Naive thymus-derived CD4-positive, alpha-beta T cell (primary cell): ENCODE measurements at places on chromosomes 3 and 15. TPM values are rescaled to one million over a fixed set of nuclear protein-coding genes. Genes with fewer than 3 reads are reported as not detected.

- peaks cover 19% of the 10 kb centered on the region for H3K4me1 ChIP-seq
- H3K27me3 ChIP-seq = no peaks in the 10 kb centered on the region
- H3K4me3 ChIP-seq = peak within 1 kb of the TSS; percentile 87
- peak; percentile 94 for DNase-seq
Observed at GRCh38 chr15:41972253-41973242, at the start of gene EHD4. TSS of gene EHD4 (minus strand) at chr15:41972557. CDS start at chr15:41972494, 63 bp downstream.

GRCh38 chr3:190853464-190853863 lies 9.0 kb downstream of the GMNC start:
- no peak for DNase-seq
- H3K4me1 ChIP-seq = no peaks in the 10 kb centered on the region
- H3K27ac ChIP-seq = no peak overlapping the region
- H3K36me3 ChIP-seq = no peaks in the 10 kb centered on the region

The TOMM70 gene
- total RNA-seq = 43.7 and 45.1 TPM in 2 replicates

DNA sequence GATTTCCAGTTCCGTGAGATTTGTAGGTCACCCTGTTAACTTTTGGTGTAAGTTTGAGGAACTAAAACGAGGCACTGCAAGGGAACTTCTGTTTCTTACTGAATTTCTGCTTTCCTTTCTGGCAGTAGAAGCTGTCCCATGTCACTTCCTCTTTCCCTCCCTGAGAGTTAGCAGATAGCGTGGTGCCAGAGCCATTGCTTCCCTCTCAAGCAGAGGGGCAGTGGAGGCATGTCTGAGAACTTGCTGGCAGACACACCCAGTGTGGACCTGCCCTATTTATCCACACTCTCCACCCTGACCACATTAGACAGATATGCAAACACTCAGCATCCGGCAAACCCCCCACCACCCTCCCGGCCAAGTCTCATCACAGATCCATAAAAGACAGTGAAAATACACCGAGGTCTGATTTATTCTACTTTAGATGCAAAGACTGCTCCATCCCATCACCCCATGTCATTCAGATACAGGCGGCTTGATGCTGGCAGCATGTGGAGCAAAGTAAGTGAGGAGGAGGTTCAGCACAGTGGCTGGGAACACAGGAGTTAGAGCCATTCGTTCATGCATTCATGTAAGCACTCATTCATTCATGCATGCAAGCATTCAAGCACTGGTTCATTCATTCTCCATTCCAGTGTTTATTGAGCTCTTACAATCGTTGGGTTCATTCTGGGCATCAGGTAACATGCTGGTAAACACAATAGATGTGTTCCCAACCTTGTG lies 324.7 kb downstream of the SHQ1 start:
- H3K27me3 ChIP-seq = no peaks in the 10 kb centered on the region
- H3K36me3 ChIP-seq = no peaks in the 10 kb centered on the region
- peak; percentile 6 for DNase-seq

The CCDC80 gene
- not detected for total RNA-seq

DNA sequence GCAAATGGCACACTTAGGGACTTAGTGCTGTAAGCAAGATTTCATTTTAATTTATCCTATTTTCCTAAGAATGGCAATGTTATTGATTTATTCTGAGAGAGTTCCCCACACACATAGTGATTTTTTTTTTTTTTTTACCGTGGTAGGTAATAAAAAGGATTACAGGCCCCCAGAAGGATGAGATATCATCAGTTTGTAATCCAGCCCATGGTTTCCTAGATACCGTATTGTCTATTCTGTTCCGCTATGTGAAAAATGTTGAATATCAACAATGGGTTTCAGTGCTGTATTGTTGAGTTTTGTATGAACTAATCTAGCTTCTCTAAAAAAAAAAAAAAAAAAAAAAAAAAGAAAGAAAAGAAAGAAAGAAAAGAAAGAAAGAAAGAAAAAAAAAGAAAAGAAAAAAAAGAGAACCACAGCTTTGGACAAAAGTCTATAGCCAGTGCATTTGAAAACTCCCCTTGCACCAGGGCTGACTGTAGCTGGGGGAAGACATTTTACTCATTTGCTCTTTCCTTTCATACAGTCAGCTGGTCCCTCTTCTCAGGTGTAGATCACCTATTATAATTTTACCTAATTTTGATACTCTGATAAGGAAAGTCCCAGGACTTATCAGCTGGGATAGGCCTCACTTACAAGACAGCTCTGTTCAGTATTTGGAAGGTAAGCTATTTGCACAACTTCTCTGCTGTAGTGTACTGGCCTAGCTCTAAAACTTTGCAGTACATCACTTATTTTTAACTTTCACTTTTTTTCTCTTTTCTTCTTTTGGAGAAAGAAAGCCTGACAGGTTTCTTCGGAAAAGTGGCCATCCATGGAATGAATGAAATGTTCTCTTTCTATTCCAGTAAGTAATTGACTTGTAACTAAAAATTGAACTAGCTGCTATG lies 101.4 kb upstream of the SOX2 start:
- no peak for DNase-seq
- no peaks in the 10 kb centered on the region for H3K4me1 ChIP-seq
- H3K27me3 ChIP-seq = no peaks in the 10 kb centered on the region
- no peaks in the 10 kb centered on the region for H3K36me3 ChIP-seq
- H3K4me3 ChIP-seq = no peak overlapping the region
- H3K27ac ChIP-seq = no peak overlapping the region

DNA sequence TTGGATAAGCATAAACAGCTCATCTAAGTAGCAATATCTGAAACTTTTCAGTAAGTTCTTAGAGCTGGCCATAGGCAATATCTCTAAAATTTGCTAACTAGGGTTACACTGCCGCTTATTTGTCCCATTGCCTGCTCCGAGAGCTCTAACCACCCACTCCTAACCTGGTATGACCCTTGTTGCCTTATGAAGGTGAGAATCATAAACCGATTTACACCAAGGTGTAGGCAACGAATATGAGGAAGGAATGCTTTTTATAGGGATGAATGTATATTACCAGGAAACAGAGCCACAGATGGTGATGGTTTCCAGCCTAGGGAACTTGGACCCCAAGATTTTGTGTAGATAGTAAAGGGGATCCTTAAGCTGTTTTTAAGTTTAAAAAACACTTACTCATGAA lies 440.9 kb downstream of the PDCD6IP start:
- H3K4me3 ChIP-seq = no peak overlapping the region
- no peaks in the 10 kb centered on the region for H3K4me1 ChIP-seq
- H3K27ac ChIP-seq = no peak overlapping the region
- H3K27me3 ChIP-seq = no peaks in the 10 kb centered on the region

The XCR1 gene
- not detected for total RNA-seq

The PAQR5 gene
- not detected in 2 replicates for total RNA-seq

- H3K27me3 ChIP-seq = no peaks in the 10 kb centered on the region
- no peak for DNase-seq
- H3K36me3 ChIP-seq = no peaks in the 10 kb centered on the region
- no peak overlapping the region for H3K27ac ChIP-seq
- no peak overlapping the region for H3K4me3 ChIP-seq
- H3K4me1 ChIP-seq = no peaks in the 10 kb centered on the region
Observed at GRCh38 chr3:42873221-42873982, 2.3 kb downstream of the CYP8B1 start.

- no peaks in the 10 kb centered on the region for H3K27me3 ChIP-seq
- peaks cover 11% of the 10 kb centered on the region for H3K4me1 ChIP-seq
- peak overlapping the region; percentile 22 for H3K27ac ChIP-seq
- peak; percentile 23 for DNase-seq
- H3K36me3 ChIP-seq = no peaks in the 10 kb centered on the region
Observed at GRCh38 chr3:195900436-195901355, 7.7 kb downstream of the TNK2 start.

DNA sequence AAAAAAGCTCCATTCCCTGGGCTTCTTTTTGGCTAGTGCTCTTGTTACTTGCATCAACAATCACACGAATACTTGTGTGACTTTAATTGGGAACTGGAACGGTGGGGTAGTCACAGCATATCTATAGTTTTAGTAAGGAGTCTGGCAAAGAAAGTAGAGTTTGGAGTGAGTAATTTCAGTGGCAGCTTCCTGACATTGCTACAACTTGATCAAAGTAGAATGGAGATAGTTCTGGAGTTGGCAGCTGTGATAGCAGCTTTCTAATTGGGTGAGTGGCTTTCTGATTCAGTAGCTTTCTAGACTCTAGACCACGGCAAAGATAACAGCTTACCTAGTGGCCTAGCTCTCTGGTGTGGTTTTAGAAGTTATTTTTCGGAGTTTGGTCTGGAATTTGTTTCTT lies 475.0 kb downstream of the TUSC7 start:
- H3K4me3 ChIP-seq = no peak overlapping the region
- no peaks in the 10 kb centered on the region for H3K27me3 ChIP-seq
- DNase-seq = no peak
- no peaks in the 10 kb centered on the region for H3K4me1 ChIP-seq
- no peak overlapping the region for H3K27ac ChIP-seq

The SV2B gene
- total RNA-seq = 0.08 TPM

- H3K4me3 ChIP-seq = no peak overlapping the region
- peaks cover 42% of the 10 kb centered on the region for H3K36me3 ChIP-seq
Observed at GRCh38 chr3:71051893-71052687, 531.4 kb downstream of the FOXP1 start.

The CFAP100 gene
- total RNA-seq = not detected

The UQCRC1 gene
- total RNA-seq = 89.0 TPM

DNA sequence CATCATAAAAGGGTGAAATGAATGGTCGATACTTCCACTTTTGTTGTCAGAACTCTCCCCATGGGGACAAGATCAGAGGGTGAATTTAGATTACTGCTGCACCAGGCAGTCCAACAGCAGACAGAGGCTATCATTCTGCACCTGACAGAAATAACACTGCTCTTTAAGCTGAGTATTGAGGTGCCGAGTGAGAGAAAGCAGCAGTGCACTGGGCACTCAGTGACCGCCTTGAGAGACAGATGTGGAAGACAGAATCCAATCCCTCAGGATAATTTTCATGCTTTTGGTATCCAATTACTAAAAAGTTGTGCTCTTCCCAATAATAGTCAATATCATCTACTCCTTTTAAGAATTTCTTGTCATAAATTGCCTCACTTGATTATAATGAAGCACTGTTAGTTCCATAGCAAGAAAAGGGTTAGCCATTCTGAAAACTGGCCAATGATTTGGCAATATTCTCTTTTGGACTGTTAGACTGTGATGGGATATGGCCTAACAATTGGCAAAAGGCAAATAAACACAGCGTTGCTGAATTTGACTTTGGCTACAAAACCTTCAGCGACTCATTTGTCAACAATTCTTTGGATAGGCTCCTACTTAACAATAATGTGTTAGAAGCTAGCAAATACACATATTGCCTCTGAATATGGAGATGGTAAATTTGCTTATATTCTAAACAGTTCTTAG lies 5.5 kb downstream of the FGF7 start:
- no peak overlapping the region for H3K27ac ChIP-seq
- no peaks in the 10 kb centered on the region for H3K4me1 ChIP-seq
- H3K36me3 ChIP-seq = no peaks in the 10 kb centered on the region
- H3K4me3 ChIP-seq = no peak overlapping the region

DNA sequence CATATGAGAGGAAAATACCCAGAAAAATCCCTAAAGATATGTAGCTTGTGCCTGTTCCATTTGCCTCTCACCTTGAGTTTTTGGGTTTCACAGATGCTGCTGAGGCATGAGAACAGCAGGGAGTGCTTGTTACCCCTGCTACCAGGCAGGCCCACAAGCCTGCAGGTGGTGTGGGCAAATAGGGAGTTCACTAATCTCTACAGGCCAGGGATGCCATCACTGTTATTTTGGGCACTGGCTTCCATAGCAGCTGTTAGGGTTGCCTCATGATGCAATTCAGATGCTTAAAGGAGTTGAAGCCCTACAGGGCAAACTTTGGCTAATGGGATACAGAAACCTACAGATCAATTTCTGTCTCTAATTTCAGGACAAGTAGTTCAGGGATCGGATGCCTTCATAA lies 873.5 kb downstream of the OTOL1 start:
- H3K4me3 ChIP-seq = no peak overlapping the region
- H3K27me3 ChIP-seq = no peaks in the 10 kb centered on the region
- no peak for DNase-seq
- no peaks in the 10 kb centered on the region for H3K36me3 ChIP-seq
- no peaks in the 10 kb centered on the region for H3K4me1 ChIP-seq

The ATG3 gene
- total RNA-seq = 57.8 and 61.3 TPM in 2 replicates

DNA sequence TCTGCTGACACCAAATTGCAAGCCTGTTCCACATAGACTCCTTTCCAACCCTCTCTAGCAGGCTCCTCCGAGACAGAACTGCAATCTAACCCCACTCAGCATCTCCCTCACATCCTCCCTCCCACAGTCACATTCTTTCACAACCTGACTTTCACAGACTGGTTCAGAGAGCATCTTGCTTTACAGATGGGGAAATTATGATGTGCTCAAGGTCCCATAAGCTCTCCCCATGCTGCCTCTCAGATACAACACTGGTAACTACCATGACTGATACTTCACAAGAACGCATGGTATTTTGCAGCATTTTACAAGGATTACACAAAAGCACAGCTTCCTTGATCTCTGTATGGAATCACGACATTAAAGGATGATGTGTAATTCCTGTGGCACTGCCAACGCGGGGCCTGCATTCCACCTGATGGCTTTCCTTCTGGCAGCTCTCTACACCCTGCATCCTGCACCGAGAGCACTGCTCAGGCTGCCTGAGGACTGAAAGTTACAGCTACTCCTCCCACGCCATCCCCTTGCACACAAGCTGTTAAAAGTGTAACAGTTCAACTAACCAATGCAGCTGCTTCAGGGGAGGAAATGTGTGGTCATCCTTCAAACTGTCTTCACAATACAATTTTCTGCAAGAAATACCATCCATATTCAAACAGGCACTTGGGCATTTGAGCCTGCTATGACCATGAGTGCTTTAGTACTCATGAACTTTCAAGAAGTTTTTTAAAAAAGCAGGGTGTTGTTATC lies 27.6 kb downstream of the TBC1D2B start:
- peak overlapping the region; percentile 70 for H3K27ac ChIP-seq
- peaks cover 8% of the 10 kb centered on the region for H3K36me3 ChIP-seq

DNA sequence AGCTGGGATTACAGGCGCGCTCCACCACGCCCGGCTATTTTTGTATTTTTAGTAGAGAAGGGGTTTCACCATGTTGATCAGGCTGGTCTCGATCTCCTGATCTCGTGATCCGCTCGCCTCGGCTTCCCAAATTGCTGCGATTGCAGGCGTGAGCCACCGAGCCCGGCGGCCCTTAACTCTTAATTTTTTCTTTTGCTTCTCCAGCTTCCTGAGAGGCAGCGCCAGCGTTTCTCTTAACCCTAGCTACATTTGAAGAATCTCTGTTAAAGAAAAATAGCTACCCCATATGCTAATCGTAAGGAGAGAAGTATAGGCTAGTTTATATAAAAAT lies 465 bp upstream of the GK5 start:
- H3K27ac ChIP-seq = peak overlapping the region; percentile 73
- H3K4me3 ChIP-seq = peak overlapping the region; percentile 81
- H3K4me1 ChIP-seq = no peaks in the 10 kb centered on the region
- H3K36me3 ChIP-seq = no peaks in the 10 kb centered on the region
- no peak for DNase-seq

The LEKR1 gene
- total RNA-seq = 2.5 TPM

The COL6A5 gene
- not detected for total RNA-seq
